Stimulated activated naive CD8-positive, alpha-beta T cell treated with anti-CD3 and anti-CD28 coated beads, Interleukin-15, Interleukin-2, amounts not matched to agents 100 U/mL and 50 U/mL, for 24 hours (primary cell): ENCODE measurements at places on chromosomes 13 and 19.
A peak's percentile ranks its signal among the peaks of the same experiment; 100 is the strongest.

GRCh38 chr13:48853728-48854102 lies 122.0 kb upstream of the FNDC3A start:
- peak; percentile 31 for DNase-seq

- peak; percentile 22 for DNase-seq
Observed at GRCh38 chr19:11984986-11985385, 20.1 kb downstream of the ZNF763 start.

DNA sequence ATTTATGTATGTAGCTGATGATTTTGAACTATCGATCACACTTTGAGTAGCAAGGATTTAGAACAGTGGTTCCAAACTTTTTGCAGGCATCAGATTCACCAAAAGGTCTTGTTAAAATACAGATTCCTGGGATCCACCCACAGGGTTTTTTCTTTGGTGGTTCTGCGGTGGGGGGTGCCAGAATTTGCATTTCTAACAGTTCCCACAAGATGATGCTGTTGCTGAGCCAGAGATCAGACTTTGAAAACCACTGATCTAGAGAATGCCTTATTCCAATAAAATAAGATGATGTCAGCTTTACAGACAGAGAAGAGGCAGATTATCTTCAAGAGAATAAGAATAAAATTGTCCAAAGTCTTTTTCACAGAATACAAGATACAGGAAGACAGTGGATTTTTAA lies 80.9 kb upstream of the SHISA2 start:
- DNase-seq, result peak; percentile 3

DNA sequence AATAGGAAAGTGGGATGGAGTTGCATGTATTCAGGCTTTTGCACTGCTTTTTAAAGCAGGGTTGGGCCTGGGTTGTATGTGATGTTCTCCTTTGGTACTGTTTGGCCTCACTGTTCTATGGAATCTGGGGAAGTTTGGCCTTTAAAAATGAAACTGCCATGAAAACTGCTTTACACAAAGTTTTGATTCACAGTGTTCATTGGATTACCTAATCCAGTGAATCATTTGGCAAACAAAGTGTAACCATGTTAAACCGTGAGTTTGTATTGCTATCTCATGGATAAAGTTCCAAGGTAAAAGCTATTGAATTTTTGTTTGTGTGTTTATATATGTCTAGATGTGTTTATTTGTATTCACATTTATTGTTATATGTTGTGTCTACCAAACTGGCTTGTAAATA lies 1658.6 kb downstream of the OLFM4 start:
- DNase-seq, result no peak

- no peak for DNase-seq
Observed at GRCh38 chr19:9597027-9597426, 12.7 kb upstream of the ZNF121 start.

- no peak for DNase-seq
Observed at GRCh38 chr19:38392707-38393308, 4.3 kb downstream of the SPRED3 start.
